Naive B cell (primary cell): ENCODE measurements at places on chromosomes 13 and 19. TPM values are rescaled to one million over a fixed set of nuclear protein-coding genes. Genes with fewer than 3 reads are reported as not detected.

Gene LINGO3
- 16.7 TPM for polyA plus RNA-seq

Gene MATK
- polyA plus RNA-seq = 3.2 TPM

Gene WDR87
- not detected for polyA plus RNA-seq

Gene MAU2
- polyA plus RNA-seq = 25.9 TPM

Gene ITGBL1
- polyA plus RNA-seq = not detected

Gene SIGLECL1
- not detected for polyA plus RNA-seq

Gene PCDH8
- not detected for polyA plus RNA-seq

Gene PNKP
- 39.4 TPM for polyA plus RNA-seq

Gene NLRP7
- not detected for polyA plus RNA-seq

Gene KIR2DL1
- polyA plus RNA-seq = not detected

Gene ZNF177
- not detected for polyA plus RNA-seq

Gene PSG3
- not detected for polyA plus RNA-seq

Gene VSTM1
- polyA plus RNA-seq = not detected

Gene IZUMO4
- 0.51 TPM for polyA plus RNA-seq

Gene PLPPR2
- not detected for polyA plus RNA-seq

Gene CBARP
- polyA plus RNA-seq = not detected

Gene RFPL4A
- polyA plus RNA-seq = not detected
